CD4-positive, alpha-beta memory T cell (primary cell): ENCODE measurements at places on chromosomes 12 and 14. TPM values are rescaled to one million over a fixed set of nuclear protein-coding genes. Genes with fewer than 3 reads are reported as not detected.

- no peak for DNase-seq
Observed at GRCh38 chr12:64699504-64700115, 59.6 kb downstream of the GNS start.

The ALDH1L2 gene
- total RNA-seq = 0.72 TPM

- no peak for DNase-seq
Observed at GRCh38 chr14:64496764-64497163, 6.9 kb downstream of the ZBTB25 start.

DNA sequence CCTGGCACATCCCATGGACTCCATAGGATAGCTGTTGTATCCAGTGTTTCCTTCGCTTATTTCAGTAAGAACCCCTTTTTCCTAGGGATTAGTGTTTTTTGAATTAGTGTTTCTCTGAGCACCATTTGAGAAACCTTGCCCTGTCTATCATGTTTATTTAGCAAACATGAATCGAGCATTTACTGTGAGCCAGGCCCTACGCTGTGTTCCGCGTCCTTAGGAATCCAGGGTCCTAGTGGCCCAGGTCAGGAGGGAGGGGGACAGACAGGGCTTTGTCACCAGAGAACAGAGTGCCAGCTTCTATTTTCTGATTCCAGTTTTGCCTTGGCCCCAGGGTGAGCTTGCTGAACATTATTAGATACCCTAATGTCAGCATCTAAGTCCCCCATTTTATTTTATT, 2.5 kb downstream of the TEAD4 start:
- no peak for DNase-seq

DNA sequence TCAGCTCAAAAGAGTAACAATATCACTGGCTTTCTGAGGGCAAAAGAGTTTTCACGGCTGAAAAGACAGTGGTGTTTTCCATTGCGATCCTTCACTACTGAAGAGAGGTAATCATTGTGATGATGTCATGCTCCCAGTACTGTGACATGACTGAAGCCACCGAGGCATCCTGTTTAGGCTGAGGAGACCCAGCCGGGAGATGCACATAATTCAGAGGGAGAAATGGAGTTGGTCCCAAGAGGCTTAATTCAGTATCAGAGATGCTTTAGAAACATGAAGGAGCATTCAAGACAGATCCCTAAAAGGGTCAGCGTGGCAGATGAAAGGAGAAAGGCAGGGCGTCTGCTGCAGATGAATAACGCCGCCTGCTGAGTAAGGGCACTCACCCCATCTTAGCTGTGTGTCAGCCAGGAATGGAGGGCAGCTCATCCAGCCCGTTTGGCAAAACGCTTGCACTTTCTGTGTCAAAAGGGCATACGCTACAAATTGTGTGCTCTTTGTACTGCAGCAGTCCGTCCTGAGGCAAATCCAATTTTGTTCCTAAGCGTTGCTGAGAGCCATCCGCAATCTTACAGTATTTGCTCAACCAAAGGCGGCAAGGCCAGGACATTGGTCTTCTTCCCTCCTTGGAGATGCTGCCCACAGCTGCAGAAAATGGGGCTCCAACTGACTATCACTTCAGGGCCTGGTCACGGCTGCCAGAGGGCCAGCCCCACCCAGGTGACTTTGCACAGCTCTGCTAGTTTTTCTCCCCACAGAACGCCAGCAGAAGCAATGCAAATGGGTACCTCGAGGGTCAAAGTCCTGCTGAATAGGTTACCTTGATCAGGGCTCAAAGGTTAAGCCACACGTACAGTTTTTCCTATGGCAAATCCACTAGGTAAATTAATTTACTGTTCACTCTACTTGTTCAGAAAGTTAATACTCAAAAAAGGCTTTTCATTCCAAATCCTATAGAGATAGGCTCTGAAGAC, 23.5 kb downstream of the CCDC92 start:
- DNase-seq = no peak

DNA sequence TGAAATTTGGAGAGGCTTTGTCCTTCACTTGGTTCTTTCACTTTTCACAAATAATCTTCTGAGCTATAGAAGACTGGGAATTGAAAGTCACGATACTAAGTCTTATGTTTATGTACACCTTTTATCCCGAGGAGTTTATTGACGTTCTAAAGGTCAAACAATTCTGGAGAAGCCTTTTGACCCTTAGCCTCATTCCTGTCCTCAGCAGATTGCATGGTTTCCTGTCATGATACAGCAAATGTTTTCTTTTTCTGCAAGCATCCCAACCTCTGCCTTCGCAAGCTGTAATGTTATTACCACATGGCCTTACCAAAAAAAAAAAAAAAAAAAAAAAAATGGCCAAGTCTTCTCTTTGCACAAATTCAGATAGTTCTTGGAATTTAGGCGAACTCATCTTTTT, 411.7 kb upstream of the FLRT2 start:
- no peak for DNase-seq

DNA sequence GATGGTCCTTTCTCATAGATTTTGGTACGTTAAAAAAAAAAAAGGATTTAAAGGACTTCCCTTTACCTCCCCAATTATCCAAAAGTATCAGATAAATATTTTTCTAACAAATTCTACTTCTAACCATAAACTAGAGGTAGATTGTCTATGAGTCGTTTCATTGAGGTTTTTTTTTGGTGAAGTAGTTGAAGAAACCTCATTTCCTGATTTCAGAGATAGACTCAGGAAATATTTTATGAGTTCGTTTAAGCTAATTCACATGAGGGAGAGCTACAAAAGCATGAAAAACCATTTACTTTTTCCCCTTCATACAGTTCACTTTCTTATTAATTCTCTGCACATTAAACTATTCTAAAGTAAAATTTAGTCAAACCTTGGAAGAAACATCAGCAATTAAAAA, 112.5 kb downstream of the RALGAPA1 start:
- no peak for DNase-seq

DNA sequence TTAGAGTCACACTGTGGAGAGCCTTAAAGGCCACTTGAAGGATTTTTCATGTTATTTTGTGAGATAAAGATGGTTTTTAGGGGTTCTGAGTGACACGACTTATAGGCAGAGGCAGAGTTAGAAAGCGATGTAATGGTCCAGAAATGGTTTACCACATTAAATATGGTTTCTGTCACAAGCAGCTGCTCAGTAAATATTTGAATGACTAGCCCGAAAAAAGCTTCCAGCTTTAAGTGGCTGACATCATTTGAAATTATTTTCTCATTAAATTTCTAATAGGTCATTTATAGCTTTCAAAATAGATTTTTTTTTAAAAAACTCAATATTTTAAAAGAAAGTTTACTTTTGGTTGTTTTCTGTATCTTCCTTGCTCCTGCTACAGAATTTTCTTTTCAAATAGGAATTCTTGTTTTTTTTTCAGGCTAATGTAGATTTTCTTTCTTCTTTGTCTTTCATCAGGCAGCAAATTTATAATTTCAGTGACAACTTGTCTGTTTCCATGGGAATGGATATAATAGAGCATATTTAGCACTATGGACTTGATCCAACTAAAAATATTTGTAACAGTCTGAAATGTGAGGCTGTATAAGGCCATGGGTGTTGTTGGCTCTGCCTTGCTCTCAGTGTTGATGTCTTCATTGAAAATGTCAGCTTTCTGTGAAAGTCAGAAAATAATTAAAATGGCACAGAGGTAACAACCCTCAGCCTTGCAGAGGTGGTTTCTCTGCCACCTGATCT, 700.0 kb downstream of the TMTC2 start:
- no peak for DNase-seq

The B3GNT4 gene
- total RNA-seq = 1.4 TPM

DNA sequence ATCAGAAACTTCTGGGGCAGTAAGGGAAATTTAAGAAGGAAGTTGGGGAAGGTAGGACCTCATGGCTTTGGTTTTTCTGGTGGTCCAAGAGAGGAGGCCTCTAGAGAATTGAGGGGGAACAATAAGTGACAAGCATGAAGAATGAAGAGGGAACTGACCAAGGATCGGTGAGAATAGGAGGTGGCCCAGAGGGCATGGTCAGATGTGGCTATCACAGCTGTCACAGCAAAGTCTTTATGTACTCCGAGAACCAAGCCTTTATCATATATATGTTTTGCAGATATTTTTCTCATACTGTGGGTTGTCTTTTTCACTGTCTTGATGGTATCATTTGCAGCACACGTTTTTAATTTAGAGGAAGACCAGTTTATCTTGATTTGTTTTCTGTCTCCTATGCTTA, 64.3 kb downstream of the PPP2R5C start:
- no peak for DNase-seq

- DNase-seq = no peak
Observed at GRCh38 chr14:105023791-105024480, 3.1 kb upstream of the CDCA4 start.

GRCh38 chr12:108181095-108181454, 52.0 kb downstream of the WSCD2 start:
- no peak for DNase-seq

DNA sequence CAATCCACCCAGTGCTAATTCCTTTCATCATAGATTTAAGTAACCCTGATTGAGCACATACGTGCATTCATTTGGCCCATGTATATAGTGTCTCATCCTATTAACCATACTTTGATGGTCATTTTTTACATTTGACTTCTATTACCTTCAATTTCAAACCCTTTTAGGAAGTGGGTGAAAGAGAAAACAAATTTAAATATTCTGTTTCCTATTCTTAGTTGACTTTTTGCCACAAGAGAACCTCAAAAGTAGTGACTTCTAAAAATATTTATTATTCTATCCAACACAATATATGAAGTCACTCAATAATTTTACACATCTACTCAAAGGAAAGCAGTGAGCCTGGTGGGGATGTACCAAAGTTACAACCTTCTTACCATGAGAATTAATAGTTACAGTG, 164.9 kb downstream of the CEP128 start:
- no peak for DNase-seq

DNA sequence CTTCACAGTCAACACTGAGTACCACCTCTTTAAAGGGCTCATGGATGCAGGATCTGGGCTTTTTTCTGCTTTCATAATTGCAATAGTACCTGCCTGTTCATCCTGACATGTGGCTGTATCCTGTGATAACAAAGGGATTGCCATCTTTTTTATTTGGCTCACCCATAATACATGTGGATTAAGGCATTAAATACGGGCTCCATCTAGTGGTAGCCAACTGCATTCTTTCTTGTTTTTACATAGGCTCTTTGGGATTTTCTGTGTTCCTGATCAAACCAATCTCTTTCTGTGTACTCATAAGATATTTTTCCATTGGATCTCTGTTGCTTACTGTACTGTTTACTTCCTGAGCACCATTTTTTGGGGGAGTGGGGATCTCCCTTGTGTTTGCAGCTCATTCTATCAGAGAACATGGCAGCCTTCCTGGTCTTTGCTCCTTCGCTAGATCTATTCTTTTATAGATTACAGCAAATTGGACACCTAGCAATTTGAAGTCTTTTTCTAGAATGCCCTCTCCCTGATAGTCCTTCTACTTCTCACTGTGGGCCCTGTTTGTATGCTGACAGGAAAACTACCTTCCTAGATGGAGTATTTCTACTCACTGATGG, 723.4 kb upstream of the MDGA2 start:
- DNase-seq = no peak

The BDKRB2 gene
- total RNA-seq = not detected

GRCh38 chr14:63444588-63444987, 98.6 kb downstream of the PPP2R5E start:
- DNase-seq = no peak

GRCh38 chr12:50218386-50218785, 51.2 kb upstream of the CERS5 start:
- no peak for DNase-seq

GRCh38 chr14:81177225-81177624, 43.5 kb downstream of the GTF2A1 start:
- no peak for DNase-seq

DNA sequence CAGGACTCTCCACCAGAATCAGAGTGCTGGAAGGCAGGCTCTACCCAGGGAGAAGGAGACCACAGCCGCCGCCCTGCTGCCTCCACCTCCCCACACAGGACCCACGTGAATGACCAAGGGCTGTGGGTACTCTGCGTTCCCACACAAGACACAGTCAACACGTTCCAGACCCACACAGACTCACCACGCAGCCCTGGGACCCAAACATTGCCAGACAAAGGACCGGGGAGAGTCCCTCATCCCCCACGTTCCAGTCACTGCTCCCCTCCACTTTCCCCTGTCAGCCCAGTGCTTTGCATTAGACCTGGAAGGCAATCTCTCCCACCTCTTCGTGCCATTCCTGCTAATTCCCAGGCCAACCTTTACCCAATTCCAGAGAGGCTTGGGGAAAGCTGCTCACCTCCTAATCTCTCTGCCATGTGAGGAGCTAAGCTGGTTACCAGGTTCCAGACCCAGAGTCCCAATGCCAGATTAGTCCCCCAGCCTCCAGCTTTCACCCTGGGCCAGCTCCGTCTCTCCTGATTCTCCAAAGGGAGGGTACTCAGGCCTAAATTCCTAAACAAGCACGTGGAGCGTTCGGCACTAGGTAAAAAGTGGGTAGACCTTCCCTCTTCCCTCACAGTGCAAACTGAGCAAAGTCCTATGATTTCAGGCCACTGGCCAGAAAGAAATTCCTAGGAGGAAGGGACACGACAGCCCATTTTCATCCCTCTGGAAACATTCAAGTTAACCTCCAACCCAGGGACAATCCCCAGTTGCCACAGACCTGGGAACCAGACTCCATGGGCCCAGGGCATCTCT, 4.9 kb downstream of the SLC6A13 start:
- no peak for DNase-seq
